ENCODE measurements at places on chromosomes 2 and 18.

DNA sequence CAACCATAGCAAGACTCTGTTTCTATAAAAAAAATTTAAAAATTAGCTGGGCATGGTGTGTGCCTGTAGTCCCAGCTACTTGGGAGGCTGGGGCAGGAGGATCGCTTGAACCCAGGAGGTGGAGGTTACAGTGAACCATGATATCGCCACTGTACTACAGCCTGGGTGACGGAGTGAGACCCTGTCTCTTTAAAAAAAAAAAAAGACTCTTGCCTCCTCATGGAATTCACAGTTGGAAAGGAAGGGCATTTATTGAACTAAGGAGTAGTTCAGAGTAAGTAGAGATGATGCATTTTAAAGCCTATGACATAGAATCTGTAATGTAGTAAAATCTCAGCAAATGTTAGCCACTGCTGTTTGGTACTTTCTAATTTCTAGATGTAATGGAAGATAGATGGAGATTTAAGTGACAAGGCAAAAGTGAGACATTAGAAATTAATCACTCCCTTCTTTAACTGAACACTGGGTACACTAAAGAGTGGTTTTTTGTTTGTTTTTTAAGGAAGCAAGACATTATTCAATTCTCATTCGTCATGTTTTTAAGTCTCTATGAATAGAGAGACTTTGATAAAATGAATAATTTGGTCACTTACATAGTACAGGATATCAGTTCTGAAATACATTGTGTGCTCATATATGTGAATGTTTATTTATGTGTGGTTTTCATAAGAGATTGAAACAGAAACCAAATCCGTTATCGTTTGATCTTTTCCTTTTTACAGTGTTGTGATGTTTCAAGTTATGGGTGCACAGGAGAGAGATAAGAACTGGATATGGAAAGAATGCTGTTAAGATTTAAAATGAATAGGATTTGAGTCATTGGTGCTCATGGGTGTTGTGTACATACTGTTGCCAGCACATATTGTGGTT, 186.1 kb upstream of the STON1 start:
- DNase-seq = no peak

- no peak for DNase-seq
Measured at GRCh38 chr2:233121856-233122255, 61.7 kb downstream of the INPP5D start.

DNA sequence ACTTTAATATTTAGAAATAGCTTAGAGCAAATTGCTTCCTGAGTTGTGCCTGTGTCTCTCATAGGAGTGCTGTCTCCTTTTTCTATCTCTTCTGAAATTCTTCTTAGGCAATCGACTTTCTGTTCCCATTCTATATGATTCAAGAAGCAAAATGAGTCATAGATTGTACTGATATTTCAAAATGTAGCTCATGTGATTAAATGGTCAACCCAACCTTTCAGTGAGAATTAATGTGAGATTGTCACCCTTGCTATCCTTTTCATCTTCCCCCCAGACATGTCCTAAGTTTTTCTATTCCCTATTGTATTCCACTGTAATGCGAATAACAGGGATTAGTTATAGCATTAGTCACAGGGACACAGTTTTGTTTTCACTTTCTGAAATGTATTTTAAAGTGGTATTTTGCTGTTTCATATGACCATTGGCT, 413.6 kb downstream of the THSD7B start:
- DNase-seq = no peak

GRCh38 chr2:236794176-236794957, 224.7 kb downstream of the ACKR3 start:
- DNase-seq = no peak

- DNase-seq = no peak
Measured at GRCh38 chr2:47083005-47083404, 72.1 kb downstream of the STPG4 start.

DNA sequence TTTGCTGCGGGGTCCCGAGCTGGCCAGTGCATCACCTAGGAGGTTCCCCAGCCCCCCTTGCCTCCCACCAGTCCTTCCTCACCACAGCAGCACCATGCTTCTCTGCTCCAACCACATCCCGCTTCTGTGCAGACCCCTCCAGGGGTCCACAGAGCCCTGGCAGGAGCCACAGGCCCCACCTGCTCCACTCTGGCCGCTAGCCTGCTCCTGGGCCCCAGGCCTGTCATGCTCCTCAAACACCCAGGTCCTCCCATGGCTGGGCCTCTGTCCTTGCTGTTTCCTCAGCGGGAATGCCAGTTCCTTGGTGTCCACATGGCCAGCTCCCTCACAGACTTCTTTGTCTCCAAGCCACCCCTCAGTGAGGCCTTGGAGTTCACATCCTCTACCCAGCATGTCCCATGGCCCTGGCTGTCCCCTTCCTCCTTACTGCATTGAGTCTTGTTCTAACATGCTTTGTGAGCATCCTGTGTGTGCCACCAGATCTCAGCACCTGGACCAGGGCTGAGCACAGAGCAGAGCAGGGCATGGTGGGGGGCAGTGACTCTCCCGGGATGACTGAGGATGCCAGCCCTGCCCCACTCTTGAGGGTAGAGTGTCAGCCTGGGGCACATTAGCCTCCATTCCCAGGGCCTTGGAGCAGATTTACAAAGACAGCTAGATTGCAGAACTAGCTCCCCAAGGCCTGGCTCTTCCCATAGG, 201.0 kb upstream of the HS6ST1 start:
- no peak for DNase-seq

DNA sequence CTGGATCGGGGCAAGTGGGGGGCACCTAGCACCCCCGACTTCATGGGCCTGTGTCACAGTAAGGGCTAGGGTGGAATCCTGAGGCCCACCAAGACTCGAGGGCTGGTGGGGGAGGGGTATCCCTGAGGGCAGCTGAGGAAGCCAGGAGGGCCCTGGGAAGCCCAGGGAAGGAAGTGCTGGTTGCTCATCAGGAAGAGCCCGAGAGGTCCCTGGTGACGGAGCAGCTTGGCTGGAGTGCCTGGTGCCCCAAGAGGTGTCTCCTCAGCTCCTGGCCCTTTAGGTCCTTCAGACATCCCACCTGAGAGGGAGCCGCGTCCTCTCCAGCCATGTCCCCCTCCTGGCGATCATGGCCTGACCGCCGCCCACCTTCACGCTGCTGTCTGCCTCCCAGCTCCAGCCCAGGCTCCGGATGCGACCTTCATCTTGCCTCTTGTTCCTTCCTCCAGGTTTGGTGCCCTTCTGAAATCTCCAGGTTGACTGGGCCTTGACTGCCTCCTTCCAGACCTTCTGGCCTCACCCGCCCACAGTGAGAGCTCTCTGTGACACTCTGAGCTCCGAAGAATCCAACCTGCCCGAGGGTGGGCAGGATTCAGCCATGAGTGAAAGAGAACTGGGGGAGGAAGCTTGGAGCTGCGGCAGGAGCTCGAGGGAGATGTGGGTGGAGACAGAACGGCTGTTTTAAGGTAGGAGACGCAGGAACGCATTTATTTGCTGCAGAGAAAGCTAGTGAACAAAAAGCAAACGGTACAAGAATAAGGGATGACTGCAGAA, 42.7 kb upstream of the SEMA4C start:
- DNase-seq = no peak

- DNase-seq = no peak
Measured at GRCh38 chr2:171244970-171245782, 84.5 kb upstream of the TLK1 start.

- DNase-seq = no peak
Measured at GRCh38 chr18:28108254-28108653, 68.7 kb downstream of the CDH2 start.

GRCh38 chr2:118548880-118549488, 298.5 kb downstream of the EN1 start:
- DNase-seq = no peak

- peak; percentile 6 for DNase-seq
Measured at GRCh38 chr2:20755132-20755800, 67.6 kb downstream of the LDAH start.

GRCh38 chr2:173567493-173567892, 212.8 kb downstream of the CDCA7 start:
- no peak for DNase-seq

DNA sequence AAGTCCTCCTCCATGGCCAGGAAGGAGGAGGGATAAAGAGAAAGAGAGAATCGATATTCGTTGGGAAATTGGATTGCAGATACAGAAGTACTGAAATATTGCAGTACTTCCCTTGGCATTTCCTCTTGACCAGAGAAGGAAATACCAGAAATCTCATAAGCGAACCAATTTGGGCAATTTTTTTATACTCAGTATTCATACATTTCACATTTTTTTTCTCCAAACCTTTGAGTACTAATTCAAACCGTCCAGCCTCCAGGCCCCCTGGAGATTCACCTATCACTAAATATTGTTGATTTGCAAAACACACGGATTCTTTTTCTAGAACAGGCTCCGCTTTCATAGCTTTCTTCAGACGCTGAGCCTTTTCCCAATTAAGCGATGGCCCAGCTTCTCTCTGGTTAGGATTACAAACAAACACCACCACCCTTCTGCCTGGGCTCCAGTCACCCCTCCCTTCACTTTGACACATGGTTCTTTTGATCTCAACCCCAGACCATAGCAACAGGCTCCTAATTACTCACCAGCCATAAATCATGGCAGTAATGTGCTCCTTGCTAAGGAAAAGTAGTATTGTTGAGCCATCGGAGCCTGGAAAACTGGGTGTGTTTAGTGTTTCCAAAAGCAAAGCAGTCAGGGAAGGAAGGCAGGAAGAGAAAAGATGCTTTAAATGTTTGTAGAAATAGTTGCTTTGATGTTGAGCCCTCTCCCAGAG, 138.4 kb upstream of the CCDC68 start:
- DNase-seq = no peak

GRCh38 chr2:136058262-136058661, 59.7 kb downstream of the CXCR4 start:
- DNase-seq = peak; percentile 11

DNA sequence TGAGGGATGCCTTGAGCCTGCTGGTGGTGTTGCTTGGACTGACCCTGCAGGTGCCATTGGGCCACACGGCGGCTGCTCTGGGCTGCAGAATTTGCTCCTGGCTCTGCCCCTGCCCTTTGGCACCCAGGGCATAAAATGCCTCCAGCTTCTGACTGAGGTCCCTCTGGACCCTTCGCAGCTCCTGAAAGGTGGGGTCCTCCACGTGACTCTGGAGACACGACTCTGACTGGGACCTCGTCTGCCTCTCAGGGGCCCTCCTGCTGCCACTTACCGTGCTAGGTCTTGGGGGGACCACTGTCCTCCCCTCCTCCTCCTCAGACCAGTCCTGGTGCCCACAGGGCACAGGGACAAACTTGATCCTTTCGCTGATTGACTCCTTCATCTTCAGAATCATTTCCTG, 2.1 kb downstream of the PCARE start:
- DNase-seq = no peak

GRCh38 chr2:42795841-42796301, 3.5 kb upstream of the HAAO start:
- peak; percentile 48 for DNase-seq

- no peak for DNase-seq
Measured at GRCh38 chr2:241234962-241235740, 46.7 kb downstream of the ANO7 start.

DNA sequence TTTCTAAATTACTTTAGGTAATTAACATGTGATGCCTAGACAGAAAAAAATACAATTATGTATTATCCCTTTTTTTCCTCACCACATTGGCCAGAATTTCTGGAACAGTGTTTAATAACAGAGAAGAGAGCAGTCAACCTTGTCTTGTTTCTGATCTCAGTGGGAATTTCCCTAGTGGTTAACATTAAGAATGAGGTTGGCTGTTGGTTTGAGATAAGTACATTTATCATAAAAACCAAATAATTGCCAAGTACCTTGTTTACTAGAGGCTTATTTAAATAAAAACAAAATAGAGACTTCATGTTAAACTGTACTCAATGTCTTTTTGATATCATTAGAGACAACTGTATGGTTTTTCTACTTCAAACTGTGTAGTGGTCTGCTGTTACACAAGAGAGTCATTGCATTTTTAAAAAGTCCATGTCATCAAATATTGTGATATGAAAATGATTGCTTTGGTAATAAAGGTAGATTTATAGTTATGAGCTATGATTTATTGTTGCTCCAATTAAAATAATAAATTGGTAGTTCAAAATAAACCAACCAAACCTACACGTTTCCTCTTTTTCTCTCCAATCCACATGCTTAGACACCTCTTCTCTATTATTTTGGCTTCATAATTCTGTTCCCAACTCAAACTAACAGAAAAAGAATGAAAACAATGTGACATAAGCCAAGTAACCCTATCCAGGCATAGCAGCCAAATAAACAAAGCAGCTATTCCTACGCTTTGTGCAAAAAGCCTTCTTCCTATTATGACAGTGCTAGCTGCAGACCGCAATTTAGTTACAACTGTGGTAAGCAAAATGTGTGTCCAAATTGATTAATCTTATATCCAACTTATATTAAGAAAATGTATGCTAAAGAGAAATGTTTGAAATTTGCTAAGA, 20.9 kb upstream of the TANK start:
- peak; percentile 61 for DNase-seq

DNA sequence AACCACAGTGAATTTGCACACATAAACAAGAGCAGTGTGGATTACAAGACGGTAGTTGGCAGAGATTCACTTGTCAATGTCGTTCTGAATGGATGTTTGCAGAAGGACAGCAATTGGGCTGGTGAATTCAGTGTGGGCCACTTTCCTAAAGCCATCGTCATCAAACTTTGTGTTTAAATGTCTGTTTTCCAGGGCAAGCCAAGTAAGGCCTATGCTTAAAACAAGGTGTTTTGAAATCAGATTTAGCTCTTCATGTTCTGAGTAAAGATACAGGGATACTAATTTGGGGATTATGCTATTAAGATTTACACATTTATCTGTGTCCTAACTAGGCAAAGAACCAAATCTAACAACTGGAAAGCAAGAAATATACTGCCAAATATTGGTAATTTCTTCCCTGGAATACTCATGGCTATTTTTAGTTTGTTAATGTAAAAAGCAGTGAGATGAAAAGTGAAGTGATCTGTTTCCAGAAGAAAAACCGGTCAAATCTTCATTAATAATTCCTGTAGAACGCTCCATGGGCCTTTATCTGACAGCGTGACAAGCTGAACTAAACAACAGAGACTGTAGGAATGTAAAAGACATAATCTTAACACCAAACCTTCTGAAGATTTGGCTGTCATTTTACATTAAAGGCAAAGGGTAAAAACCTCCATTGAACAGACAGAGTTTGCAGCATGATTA, 175.7 kb downstream of the ICOS start:
- no peak for DNase-seq

- DNase-seq = no peak
Measured at GRCh38 chr2:128303095-128303791, 15.4 kb downstream of the HS6ST1 start.

DNA sequence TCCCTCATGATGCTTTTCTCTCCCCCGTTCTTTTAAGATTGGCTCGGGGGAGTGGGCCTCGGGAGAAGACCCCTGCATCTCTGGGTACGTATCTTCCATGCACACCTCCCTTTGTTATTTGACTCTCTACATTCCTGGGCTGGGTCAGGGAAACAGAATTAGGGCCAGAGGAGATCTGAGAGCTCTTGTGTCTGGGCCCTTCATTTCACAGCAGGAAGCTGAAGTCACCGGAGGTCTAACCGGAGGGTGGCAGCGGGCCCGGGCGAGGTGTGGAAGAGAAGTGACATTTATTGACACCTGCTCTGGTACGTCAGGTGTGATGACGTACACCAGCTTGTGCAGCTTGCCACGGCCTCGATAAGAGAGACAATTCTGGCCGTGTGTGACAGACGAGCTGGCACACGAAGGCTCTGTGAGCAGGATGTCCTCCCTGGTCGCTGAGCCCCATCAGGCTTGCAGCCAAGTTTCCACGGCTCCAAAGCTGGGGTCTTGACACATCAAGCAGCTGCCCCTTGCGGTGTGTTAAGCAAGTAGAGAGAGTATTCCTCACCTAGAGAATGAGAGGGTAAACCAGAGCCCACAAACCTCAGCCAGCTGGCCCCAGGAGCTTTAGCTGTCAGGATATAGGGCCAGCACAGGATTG, 30.4 kb downstream of the TOGARAM2 start:
- DNase-seq = no peak
